ENCODE measurements at places on chromosomes 2 and 18.

DNA sequence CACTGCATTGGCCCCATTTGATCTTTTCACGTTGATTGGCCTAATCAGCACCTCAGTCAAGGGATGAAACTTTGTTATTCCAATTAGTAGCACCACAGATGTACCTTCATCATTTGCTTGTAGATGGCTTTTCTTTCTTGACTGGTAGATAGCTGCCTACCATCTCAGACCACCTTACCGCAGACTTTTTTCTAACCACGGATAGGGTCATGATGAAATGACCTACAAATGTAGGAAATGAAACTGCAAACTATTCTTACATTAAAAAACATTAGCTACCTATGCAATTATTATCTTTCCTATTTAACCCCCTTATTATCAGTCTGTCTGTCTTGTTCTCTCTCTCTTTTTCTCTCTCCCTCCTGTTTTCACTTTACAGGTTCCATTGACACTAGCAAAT is 22.4 kb upstream of the SLC25A52 start:
- DNase-seq: no peak

DNA sequence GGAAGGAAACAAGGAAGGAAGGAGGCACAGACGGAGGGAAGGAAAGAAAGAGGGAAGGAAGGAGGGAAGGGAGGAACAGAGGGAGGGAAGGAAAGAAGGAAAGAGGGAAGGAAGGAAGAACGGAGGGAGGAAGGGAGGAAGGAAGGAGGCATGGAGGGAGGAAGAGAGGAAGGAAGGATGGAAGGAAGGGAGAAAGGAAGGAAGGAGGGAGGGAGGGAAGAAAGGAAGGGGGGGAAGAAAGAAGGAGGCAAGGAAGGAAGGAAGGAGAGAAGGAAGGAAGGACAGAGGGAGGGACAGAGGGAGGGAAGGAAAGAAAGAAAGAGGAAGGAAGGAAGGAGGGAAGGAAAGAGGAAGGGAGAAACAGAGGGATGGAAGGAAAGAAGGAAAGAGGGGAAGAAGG is 7.6 kb upstream of the ACOXL start:
- DNase-seq: no peak

DNA sequence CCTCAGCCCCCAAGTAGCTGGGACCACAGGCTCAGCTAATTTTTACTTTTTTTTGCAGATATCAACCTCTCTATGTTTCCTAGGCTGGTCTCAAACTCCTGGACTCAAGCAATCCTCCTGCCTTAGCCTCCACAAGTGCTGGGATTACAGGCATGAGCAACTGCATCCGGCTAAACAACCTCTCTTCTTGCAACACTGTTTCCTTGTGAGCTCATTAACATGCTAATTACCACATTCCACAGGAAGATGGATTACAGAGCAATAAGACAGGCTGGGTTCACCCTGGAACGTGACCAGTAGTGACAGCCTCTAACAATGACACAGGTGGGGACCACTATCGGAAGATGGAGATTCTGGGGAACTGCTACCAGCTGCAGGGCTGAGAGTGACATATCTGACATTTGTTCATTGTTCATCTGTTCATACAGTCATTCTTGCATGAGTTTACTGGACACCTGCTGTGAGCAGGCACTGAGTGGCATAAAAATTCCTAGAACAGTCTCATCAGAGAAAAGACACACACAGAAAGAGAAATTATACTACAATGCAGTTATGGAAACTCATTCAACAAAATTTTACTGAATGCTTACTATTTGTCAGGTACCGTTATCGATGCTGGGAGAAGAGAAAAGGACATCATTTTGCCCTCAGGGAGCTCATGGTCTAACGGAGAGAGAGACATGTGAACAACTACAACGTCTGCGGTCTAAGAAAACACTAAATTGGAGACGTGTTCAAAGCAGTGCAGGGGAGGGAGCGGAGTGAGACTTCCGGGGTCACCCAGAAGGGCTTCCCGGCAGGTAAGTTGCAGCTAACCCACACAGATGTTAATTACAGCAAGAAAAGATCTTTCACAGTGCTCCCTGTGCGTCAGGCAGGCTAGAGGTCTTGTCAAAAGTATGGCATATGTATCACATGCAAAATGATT is 37.6 kb downstream of the PROC start:
- no peak for DNase-seq

DNA sequence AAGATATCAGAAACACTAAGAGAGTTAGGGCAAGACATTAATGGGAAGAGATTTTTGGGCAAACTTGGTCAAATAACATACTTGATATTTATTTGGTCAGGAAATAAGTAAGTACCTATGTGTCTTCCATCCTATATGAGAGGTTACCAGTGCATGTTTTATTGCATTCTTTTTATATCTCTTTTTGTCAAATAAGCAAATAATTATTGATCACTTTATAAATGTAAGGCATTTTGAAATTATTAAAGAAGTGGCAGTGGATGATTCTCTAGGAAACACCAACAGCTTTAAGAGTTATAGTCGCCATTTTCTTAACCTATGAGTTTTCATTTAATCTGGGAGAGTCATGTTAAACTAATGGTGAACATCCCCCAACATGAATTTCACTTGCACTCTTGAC is 453.3 kb downstream of the MEIS1 start:
- no peak for DNase-seq

GRCh38 chr2:6024784-6025183 is 332.6 kb downstream of the SOX11 start:
- no peak for DNase-seq

GRCh38 chr2:148926981-148927401 is 52.0 kb downstream of the KIF5C start:
- peak; percentile 89 for DNase-seq

DNA sequence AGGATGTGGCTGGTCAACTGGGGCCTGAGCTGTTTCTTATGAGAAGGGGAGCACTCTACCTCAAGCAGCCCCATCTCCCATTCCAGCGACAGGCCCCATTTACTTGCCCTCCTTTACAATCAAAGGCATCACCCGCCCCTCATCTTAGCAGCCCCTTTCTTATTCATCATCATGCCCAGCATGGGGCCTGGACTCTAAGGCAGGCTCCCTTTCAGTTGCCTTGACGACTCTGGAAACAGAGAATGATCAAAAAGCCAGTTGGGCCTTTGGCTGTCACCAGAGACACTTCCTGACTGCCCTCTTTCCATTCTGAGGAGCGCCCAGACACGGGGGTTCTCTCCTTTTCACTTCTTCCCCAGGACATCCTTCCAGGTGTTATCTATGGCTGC is 11.2 kb downstream of the CELF4 start:
- DNase-seq: no peak

GRCh38 chr2:64797881-64798575 is 144.3 kb upstream of the SERTAD2 start:
- no peak for DNase-seq

- DNase-seq: no peak
These were observed 118.0 kb downstream of the TRIM43 start for GRCh38 chr2:95709831-95710230.

DNA sequence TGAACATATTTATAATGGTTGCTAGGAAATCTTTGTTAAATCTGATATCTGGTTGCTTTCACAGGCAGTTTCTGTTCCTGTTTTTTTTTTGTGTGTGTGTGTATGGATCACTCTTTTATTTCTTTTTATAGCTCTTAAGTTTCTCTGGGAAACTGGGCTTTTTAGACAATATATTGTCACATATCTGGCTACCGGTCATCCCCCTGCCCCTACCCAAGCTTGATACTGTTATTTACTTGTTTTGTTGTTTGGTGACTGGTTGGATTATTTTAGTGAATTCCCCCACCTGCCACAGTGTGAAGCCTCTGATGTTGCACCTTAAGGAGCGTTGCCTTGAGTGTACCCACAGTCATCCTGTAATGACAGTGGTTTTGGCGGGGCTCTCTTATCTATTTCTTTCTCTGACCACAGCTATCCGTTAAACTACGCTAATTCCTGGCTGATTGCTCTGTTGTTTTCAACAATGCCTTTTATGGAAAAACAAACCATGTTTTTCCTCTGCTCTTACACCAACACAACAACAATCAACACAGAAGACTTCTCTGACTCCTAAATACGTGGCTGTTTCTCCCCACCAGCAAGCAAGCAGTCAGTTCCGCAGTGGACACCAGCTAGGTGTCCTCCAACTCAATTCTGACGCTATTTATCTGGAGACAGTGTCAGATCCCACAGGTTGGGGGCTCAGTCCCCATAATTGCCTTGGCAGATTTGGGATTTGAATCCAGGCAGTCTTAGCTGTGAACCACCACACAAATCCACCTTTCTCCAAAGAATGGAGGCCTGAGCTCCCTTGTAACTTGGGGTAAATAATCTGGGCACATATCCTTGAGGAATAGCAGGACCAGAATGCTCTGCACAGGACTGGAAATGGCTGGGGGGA is 10.9 kb downstream of the GNLY start:
- no peak for DNase-seq

GRCh38 chr18:56036741-56037140 is 448.7 kb upstream of the TCF4 start:
- no peak for DNase-seq

- DNase-seq: no peak
These were observed 395.2 kb downstream of the RAD51AP2 start for GRCh38 chr2:17122887-17123501.

All from esophagus muscularis mucosa (tissue), 4 donors.